ENCODE measurements at places on chromosomes 1 and 21.
A peak's percentile ranks its signal among the peaks of the same experiment; 100 is the strongest.

- no peak for DNase-seq
Measured at GRCh38 chr1:201825245-201825644, 3.7 kb upstream of the IPO9 start.

- DNase-seq: no peak
Measured at GRCh38 chr1:239682960-239683359, 296.6 kb downstream of the CHRM3 start.

DNA sequence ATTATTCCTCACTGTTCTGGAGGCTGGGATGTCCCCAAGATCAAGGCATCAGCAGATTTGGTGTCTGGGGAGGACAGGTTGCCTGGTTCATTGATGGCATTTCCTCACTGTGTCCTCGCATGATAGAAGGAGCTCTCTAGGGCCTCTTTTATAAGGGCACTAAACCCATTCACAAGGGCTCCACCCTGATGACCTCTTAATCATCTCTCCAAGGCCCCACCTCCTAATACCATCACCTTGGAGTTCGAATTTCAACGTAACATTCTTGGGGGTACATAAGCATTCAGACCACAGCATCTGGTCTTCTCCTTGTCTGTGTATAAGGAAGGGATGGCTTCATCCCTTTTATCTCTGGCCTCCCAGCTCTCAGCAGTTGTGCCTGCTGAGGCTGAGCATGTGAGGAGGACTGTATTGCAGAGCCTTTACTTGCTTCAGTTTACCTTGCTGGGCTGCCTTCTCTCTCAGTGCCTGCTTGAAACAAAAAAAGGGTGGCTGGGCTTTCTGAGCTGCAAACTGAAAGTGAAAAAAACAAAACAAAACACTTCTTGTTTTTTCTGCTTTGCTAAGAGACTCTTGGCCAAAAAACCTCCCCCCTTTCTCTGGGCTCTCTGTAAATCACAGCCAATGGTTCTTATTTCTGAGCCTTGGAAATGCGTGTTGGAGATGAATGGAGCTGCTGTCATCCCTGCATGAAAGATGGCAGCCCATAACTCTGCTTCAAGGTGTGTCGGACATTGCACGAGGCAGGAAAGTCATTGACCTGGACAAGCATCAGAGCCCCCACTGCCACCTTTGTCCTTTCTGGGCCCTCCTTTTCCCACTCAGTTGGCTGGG is 75.8 kb downstream of the RHOU start:
- no peak for DNase-seq

- no peak for DNase-seq
Measured at GRCh38 chr1:85027242-85027983, 20.9 kb downstream of the MCOLN3 start.

DNA sequence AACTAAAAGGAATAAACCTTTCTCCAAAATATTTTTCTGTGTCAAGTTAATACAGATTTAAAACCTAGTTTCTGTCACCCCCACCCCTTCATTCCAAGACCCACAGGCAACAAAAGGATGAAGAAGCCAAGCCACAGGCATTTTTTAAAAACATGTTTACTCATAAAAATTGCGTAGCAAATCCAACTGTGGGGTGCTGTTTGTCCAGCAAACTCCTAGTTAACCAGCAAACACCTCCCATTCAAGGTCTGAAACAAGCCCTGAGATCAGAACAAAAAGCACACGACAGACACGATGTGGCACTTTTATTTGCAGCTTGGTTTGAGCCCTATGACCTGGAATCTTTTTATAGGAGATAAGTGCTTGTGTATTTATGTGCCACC is 149.9 kb upstream of the CAMK1G start:
- DNase-seq: peak; percentile 60

- DNase-seq: no peak
Measured at GRCh38 chr1:229859026-229859425, 208.0 kb upstream of the GALNT2 start.

DNA sequence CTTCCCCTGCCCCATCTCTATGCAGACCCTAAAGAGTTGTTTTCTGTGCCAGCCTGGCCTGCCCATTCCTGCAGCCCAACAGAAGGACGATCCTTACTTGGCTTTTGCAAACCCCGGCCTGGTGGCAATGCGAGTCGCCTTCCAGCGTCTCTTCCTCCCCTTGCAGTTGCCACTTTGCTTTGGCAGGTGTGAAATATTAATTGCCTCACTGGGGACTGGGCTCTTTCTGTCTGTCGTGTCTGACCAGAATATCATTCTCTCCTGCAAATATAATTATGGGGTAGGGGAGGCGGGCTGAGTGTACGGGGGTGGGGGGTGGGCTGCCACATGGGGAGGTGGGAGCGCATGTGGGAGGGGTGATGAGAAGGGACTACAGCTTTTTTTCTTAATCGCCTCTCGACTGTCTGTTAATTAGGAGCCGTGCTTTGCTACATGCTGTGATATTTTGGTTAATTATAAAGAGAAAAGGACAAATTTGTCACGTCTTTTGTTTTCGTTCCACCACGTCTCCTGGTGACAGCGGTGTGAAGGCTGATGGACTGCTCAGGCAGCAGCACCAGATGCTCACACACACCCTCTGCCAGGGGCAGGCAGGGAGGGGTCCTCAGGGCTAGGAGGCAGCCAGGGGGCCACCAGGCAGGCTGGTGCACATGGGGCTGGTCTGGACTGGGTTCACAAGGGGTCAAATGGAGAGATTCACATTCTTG is 80.1 kb upstream of the CD34 start:
- no peak for DNase-seq

GRCh38 chr1:187306710-187307415 is 478.1 kb downstream of the PLA2G4A start:
- no peak for DNase-seq

GRCh38 chr1:42957880-42958487 is 684 bp downstream of the SLC2A1 start:
- DNase-seq: no peak

DNA sequence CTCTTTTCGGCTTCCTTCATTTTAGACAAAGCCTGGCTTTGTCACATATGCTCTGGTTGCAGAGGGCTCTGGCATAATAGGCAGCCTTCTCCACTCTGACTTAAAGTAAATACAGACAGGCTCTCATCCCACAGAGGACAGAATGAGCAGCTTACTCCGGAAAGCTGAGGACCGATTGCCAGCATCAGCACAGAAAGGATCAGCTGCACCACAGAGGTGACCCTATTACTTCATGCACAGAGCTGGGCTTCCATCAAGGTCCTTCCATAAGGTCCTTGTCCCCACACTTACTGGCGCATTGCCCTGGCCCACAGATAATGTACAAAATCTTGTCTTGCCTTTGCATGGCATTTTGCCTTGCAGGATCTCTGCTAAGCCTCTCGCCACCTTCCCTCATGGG is 67.6 kb downstream of the SEC16B start:
- DNase-seq: no peak
